NCI-H2107 (cell line): ENCODE measurements at places on chromosomes 5 and 9.

GRCh38 chr5:176675676-176676360, 28.5 kb downstream of the TSPAN17 start:
- no peak for DNase-seq

GRCh38 chr9:123710299-123710698, 219.6 kb downstream of the DENND1A start:
- no peak for DNase-seq

GRCh38 chr5:124649491-124650146, 96.8 kb downstream of the ZNF608 start:
- peak; percentile 34 for DNase-seq

- no peak for DNase-seq
Observed at GRCh38 chr5:178561746-178562264, 28.4 kb downstream of the COL23A1 start.

- DNase-seq: no peak
Observed at GRCh38 chr5:50767588-50767987, 101.2 kb downstream of the PARP8 start.

DNA sequence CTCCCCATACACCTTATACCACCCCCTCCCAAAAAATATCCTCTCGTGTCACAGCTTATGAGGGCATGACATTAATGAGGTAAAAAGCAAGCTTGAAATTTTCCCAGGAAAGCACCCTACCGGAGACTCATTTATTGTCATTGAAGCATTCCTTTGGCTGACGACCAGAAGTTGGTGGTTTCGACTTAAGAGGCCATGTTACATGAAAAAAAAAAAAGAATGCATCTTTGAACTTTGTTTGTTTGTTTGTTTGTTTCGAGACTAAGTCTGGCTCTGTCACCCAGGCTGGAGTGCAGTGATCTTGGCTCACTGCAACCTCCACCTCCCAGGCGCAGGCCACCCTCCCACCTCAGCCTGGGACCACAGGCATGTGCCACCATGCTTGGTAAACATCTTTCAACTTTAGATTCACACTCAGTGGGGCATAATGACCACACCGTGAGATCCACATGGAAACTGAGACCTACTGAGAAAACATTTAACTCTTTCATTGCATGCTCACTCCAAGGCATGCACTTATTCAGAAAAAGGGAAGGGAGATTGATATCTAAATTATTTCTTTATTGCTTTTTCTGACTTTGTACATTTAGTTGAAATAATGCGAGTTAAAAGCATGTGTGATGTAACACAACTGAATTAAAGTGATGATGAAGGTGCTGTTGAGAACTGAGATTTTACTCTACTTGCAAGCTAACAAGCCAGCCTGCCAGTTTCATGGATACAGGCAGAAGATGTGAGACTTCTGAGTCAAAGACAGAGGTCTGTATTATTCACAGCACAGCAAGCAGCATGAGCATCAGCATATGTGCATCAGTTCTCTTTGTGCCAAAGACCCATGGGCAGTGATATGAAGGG, 5.1 kb upstream of the RAB14 start:
- no peak for DNase-seq

DNA sequence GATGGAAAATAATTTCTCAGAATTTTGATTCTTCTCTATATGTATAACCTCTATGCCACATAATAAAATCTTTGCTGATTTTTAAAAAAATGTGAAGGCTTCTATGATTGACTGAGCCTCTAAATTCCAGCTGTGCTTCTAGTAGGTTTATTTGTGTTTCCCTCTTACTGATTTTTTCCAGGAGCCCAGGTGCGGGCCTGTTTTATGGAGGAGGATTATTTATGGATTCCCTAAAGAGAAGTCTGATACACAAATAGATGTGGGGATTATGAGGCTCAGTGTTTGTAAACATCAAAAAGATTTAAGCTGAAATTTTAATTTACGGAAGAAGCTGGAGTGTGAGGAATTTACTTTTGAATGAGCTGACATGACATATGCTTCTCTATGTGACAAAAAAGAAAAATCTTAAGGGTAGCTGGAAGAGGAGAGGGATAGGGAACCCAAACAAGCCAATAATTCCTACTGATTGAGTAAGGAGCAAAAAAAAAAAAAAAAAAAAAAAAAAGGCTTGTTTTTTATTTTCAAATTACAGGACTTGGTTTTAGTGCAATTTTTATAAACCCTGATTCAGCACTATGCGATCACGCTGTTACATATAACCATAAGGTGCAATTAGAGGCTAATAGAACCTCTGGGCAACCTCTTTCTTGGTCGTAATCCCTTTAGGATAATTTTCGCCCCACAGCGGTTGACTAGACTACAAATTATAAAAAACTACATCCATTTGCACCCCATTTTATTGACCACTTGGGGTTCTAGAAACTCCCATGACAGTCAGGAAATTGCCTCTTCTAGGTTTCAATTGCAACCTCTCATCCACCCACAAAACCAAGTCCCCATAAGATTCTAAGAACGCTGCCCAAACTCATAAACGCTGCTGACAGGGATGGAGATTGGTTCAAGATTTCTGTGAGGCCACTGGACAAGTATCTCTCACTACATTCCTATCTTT, 44.4 kb upstream of the RAI14 start:
- DNase-seq: no peak

DNA sequence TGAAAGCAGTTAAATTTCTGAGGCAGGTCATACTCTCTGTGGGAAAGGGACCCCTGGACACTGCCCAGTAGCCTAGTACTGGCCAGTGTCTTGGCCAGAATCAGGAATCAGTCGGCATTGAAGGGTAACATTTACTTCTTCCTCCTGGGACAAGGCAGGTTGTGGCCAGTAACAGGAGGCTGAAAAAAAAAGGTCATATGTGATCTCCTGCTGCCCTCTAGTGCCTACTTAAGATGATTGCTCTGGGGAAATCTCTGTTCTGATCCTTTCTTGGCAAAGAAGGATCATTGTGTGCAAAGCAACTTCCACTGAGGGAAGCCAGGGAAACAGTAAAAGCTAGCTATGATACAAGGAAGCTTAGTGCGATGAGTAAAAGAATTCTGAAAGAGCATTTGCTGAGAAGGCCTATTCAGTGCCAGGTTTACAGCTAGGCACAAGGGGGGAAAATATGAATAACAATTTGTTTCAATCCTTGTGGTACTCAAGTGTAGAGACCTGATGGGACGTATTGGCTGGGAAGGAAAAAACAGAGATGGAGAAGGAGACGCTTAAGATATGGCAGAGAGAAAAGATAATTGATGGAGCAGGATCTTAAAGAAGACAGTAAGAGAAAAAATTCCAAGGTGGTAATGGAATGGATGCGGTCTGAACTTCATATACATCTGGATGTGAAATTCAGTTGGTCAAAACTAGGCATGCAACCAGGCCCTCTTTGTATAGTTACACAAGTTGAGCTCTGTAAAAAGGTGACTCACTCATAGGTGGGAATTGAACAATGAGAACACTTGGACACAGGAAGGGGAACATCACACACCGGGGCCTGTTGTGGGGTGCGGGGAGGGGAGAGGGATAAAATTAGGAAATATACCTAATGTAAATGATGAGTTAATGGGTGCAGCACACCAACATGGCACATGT, 25.8 kb upstream of the TRIM32 start:
- DNase-seq: peak; percentile 35

GRCh38 chr5:77973253-77973609, 197.1 kb upstream of the TBCA start:
- DNase-seq: no peak

GRCh38 chr5:143796125-143796524, 15.8 kb upstream of the HMHB1 start:
- DNase-seq: no peak

- DNase-seq: no peak
Observed at GRCh38 chr5:147397616-147398015, 112.3 kb downstream of the DPYSL3 start.

- no peak for DNase-seq
Observed at GRCh38 chr9:85483208-85483607, 258.5 kb downstream of the AGTPBP1 start.

DNA sequence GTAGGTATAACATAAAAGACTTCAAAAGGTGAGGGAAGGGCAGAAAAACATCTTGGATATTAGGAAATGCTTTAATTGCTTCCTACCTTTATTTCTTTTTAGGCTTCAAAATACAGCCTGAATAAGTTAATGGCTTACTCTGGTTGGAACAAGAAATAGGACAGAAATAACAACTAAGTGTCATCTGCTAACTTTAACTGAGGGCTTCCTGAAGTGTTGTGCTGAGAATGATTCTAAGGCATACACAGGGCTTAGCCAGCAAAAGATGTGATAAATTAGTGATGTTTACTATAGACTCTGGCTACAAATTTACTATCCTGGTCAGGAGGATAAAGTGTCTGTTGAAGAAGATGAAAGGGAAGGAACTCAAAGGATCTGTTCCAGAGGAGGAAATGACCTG, 34.2 kb downstream of the ABHD17B start:
- no peak for DNase-seq

DNA sequence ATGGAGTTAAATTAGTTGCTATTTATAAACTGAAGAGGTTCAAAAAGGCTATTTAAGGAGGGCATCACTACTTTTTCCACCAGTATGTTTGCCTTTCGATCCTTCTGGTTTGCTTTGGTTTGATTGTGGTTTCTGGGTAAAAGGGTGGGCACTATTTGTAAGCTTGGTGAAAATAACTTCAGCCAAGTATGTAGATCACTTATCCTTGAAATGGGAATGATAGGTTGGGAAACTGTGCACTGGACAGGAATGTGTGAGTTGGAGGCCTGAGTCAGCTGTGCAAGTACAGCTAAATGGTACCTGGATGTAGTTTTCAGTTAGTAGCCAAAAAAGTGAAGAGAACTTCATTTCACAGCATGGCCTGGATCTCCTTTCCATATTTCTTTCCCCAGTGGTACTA, 466.2 kb downstream of the ENC1 start:
- no peak for DNase-seq

- DNase-seq: no peak
Observed at GRCh38 chr9:87614397-87614796, 111.5 kb upstream of the CTSL start.

DNA sequence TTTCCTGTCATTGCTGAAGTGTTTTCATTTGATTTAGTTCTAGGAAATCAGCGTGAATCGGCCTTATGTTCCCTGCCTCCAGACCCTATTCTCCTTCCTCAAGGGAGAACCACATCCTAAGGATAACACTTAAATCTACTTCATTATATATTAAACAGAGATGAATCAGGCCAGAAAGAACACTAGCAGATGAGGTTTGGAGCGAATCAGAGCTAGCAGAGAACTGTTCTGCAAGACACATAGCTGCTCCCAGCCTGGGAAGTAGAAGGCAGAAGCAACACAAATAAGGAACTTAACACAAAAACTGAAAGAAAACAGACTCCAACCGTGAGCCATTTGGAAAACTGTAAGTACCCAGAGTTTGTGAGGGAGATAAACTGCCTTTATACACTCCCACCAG, 718.2 kb downstream of the SEMA5A start:
- DNase-seq: no peak

DNA sequence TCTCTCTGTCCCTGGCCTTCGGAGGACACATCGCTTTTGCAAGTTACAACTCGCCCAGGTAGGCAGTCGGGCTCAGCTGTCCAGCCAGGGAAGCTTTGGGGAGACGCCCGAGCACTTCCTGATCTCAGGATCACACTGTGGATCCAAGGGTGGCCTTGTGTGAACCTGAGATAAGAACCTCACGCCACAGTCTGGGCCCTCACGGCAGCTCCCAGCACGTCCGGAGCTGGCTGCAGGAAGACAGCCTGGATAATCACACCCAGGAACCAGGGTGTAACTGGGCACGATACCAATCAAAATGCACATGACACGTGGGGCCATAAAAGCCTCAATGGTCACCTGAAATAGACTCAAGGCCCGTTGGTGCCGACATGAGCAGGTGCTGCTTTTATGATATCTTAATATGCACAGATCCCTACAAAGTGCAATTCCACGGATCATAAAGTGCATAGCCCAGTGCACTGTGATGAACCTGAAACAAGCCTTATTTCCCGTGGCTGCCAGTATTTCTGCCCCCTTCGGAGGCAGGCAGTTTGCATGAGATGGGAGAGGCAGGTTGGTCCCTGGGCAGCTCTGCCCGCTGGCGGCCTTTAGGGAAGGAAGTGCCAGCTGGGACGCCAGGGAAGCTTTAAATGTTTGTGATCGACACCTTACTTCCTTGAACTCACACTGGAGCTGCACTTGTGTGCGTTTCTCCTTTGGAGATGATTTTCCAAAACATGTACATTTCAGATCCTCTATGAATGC, 14.5 kb downstream of the SLC6A18 start:
- DNase-seq: no peak
